Heart right ventricle (tissue), 16 donors: ENCODE measurements at places on chromosomes 1 and 21. TPM values are rescaled to one million over a fixed set of nuclear protein-coding genes. Genes with fewer than 3 reads are reported as not detected.

DNA sequence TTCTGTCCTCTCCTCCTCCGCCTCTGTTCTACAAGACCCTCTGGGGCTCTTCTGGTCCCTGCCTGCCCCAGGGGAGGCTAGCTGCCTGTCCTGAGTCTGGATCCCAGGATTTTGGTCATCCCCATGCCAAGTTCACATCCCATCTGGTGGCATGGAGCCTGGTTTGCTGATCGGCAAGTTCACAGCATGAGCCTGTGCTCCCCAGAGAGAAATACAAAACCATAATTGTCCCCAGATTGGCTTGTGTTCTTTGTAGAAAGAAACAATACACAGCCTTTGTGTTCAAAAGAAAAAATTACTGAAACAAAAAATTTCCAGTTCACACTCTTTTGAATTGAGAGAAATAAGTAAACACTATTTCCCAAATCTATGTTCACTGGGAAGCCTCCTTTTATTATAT is 149.4 kb upstream of the ZC3H12A start:
- DNase-seq, result no peak

- DNase-seq, result no peak
These were observed 139.2 kb downstream of the CASZ1 start for GRCh38 chr1:10657088-10657847.

GRCh38 chr21:42160765-42161164 is 58.2 kb upstream of the ABCG1 start:
- DNase-seq, result no peak

GRCh38 chr1:229989591-229990248 is 77.3 kb upstream of the GALNT2 start:
- no peak for DNase-seq

- no peak for DNase-seq
These were observed 9.4 kb upstream of the RGS13 start for GRCh38 chr1:192626366-192627179.

DNA sequence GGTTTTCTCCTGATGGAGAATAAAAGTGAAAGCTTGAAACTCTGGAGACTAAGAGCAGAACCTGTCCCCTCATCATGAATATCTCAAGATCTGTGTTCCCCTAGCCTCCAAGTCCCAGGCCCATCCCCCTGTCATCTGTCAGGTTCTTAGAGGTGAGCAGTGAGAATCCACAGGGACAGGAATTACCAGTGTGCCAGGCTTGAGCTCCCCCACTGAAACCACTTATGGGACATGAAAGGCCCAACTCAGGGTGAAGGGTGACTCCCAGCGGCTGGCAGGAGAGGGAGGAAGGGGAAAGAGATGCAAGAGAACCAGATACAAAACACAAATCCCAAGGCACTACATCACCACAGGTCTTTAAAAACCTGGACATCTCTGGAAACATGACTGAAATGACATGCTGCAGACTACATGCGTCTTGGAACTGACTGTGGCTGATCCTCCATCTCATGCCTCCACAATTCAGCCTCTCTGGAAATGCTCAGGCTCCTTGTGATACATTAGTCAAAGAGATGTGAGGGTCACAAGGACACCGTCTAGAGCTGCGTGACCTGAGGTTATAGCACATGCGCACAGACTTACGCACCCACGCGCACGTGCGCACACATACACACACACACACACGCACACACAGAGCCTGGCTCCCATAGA is 6.8 kb upstream of the LY9 start:
- DNase-seq, result no peak

DNA sequence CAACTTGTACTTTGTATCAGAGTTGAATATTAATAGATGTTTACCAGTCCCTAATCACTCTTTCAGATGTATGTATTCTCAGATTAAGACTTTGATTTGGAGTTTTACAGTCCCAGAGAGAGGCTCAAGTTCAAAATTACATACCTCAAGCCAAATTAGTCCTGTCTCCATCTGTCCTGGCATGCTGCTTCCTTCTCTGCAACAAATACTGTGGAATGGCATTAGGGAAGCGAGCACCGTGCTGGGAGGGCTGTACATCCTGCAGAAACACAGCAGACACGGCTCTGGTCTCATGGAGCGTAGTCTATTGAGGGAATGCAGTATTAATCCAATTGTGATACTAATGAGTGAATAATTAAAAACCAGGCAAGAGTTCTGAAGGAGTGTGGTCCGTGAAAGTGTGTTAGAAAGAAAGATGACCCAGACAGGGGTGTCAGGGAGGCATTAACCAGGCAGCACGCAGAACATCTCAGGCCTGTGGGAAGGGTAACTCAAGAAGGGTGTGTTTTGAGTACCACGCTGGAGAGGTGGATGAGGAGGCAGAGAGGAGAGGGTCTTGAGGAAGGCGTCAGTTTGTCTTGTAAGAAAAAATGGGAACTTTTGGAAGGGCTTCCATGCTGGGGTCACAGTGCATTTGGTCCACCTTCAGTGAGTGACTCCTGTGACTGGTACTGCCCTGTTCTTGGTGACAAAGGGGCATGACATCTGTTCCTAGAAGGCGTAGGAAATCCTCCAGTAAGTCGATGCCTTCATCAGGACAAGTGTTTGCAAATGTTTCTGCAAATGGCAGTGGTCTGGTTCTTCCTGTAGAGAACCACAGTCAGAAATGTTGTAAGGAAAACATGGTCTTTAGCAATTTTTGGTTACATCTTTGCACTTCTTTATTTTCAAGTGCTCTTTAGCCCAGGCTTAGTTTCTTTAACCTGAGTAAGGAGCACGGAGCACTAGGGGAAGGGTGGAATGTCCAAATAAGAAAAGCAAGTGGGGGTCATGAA is 1.6 kb downstream of the RAB4A start:
- no peak for DNase-seq

DNA sequence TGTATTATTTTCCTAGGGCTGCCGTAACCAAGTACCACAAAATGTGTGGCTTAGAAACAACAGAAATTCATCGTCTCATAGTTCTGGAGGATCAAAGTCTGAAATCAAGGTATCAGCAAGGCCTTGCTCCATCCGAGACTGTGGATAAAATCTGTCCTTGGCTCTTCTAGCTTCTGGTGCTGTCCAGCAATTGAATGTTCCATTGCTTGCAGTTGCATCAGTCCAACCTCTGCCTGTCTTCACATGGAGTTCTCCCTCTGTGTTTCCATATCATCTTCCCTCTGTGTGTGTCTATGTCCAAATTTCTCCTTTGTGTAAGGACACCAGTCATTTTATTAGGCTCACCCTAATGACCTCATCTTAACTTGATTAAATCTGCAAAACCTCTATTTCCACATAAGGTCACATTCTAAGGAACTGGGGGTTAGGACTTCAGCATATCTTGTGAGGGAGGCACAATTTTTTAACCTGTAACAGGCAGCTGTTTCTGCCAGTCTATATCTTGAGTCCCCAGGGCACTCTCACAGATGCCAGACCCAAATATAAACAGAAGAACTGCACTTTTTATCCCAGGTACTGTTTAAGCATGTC is 84.2 kb downstream of the ERG start:
- DNase-seq, result no peak

DNA sequence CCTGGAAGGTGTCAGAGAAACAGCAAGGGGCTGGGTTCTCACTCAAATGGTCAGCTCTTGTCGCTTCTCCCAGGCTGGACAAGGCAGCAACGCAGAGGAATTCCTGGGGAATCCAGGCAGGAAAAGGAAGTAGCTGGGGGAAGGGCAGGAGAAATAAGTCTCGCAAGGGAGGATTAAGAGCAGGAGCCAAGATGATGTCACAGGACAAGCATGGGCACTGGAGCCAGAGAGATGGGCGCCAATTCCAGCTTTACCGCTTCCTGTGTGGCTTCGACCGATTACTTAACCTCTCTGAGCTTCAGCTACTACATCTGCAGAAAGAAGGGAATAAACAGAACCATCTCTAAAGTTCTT is 70.5 kb downstream of the SSBP3 start:
- DNase-seq, result peak; percentile 87

DNA sequence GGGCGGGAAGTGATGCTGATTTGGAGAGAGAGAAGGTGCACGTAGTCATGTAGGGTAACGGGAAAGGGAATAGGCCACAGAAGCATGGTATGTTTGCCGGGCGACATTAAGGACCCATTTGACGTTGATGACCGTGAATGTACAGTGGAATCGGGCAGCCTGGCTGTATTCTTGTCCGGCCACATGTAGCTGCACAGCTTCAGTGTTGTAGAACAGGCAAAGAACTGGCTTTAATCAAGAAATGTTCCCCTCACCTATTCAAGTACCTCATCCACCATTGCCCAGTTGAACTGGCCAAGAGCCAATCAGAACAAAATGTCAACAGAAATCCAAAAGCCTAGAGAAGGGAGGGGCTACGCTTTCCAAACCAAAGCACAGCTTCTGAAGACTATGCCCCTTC is 104.8 kb downstream of the DHRS3 start:
- DNase-seq, result no peak

GRCh38 chr1:8527941-8528340 is 210.0 kb downstream of the SLC45A1 start:
- DNase-seq, result no peak

GRCh38 chr1:228478326-228478725 is 8.9 kb upstream of the RNF187 start:
- DNase-seq, result no peak

DNA sequence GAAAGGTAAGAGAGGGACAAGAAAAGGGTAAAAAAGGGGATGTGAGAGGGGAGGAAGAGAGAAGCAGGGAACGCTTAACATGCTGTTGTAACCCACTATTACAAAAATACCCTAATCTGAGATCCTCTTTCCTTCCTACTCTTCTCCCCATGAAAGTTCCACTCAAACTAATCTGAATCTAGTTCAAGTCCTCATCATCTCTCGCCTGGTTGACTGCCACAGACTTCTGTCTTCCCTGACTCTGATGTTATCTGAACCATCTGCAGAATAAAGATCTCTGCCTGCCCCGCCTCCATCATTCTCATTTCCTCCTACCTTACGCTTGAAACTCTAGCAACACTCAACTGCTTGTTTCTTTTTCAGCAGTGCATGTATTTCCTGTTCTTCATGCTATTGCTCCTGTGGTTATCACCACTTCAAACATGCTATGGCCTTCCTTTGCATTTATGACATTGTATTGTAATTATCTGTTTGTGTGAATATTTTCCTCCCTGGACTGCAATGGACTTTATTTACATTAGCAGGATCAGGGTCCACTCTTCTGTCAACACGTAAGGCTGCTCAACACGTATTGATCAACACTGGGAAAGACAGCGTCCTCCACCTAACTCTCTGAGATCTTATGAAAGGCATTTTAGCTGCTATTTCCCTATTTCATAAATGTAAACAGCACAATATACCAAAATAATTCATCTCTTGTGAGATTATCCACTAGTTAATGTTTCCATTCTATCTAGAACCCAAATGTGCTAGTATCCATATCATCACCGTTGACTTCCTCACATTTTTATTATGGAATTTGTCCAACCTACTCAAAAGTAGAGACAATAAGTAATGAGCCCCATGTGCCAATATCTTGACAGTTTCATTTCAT is 215.5 kb upstream of the USP25 start:
- DNase-seq, result no peak

DNA sequence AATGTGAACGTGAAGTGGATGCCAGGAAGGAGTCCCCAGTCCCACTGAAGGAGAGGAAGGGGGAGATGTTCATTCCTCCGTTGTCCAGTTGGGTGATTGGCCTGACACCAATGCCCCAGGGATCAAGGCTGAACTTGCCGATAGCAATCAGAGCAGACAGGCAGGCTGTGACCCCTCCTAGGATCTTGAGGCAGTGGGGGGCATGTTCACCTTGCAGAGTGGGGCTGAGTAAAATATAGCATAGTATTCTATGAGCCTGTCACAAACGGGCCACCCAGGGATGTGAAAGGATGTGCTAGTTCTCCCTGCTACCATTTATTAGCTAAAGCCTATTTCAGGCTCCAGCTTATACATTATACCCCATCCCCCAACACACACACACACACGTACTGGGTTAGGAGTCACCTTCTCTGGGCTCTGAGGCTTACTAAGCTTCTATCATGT is 80.7 kb upstream of the CD34 start:
- no peak for DNase-seq

- DNase-seq, result no peak
These were observed 1.9 kb downstream of the OLIG1 start for GRCh38 chr21:33071770-33072306.

- DNase-seq, result no peak
These were observed 60.6 kb downstream of the DYRK1A start for GRCh38 chr21:37427221-37427620.

GRCh38 chr1:247322849-247323586 is 8.6 kb downstream of the ZNF496 start:
- DNase-seq, result no peak

GRCh38 chr1:167472752-167473521 is 45.4 kb downstream of the CD247 start:
- no peak for DNase-seq

DNA sequence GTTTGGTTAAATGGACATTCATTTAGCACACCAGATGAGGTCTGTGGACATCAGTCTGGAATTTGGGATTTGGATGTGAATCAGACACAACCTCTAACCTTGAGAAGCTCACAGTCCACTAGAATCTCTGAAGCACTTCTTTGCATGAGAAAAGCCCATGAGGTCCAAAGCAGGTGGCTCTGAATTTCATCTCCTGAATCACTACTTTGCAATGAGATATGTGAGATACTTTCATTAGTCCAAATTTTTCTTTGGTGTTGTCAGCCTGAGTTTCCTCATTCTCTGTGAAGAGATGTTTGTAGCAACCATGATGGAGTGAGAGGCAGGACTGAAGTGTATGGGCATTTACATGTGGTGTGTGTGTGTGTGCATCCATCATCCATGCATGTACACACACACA is 16.5 kb upstream of the LCE2D start:
- DNase-seq, result no peak

- peak; percentile 10 for DNase-seq
These were observed 31.3 kb downstream of the CCN1 start for GRCh38 chr1:85611856-85612255.

- DNase-seq, result no peak
These were observed 46.8 kb upstream of the PPM1J start for GRCh38 chr1:112761714-112762480.

GRCh38 chr21:46504666-46505065 is 46.0 kb downstream of the DIP2A start:
- DNase-seq, result no peak

DNA sequence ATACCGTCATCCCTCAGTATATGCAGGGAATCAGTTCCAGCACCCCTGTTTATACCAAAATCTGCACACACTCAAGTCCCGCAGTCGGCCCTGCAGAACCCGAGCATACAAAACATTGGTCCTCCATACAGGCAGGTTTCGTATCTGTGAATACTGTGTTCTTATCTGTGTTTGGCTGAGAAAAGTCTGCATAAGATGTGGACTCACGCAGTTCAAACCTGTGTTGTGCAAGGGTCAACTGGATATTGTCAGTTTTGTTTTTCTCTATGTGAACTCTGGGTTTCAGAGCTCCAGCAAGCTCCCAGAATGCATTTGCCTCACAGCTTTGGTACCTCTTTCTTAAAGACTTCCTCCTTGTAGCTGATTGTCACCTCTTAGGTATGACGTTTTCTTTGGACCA is 100.6 kb downstream of the NR5A2 start:
- DNase-seq, result no peak

- DNase-seq, result no peak
These were observed 14.2 kb downstream of the KCNA2 start for GRCh38 chr1:110591956-110592355.

CRYBG2 gene
- total RNA-seq, result not detected

VASH2 gene
- total RNA-seq, result 1.2 TPM

PTGS2 gene
- 0.30 TPM for total RNA-seq

CAMK1G gene
- total RNA-seq, result 0.21 TPM

DTL gene
- 0.45 TPM for total RNA-seq

OR2L8 gene
- total RNA-seq, result not detected

KRTAP6-3 gene
- not detected for total RNA-seq

RGS13 gene
- total RNA-seq, result not detected

CNR2 gene
- not detected for total RNA-seq

POFUT2 gene
- 13.1 TPM for total RNA-seq

EGLN1 gene
- total RNA-seq, result 64.4 TPM

NEXN gene
- 361 TPM for total RNA-seq

CHI3L1 gene
- total RNA-seq, result 0.39 TPM

PEAR1 gene
- total RNA-seq, result 8.4 TPM
